Osteoblast (primary cell): ENCODE measurements at places on chromosomes 6 and 20. TPM values are rescaled to one million over a fixed set of nuclear protein-coding genes. Genes with fewer than 3 reads are reported as not detected.
A peak's percentile ranks its signal among the peaks of the same experiment; 100 is the strongest.

The ADGRF4 gene
- under 0.01 TPM in 2 replicates for total RNA-seq

The THBS2 gene
- total RNA-seq = 1,102 and 1,498 TPM in 2 replicates

The ZNF341 gene
- 1.1 and 1.2 TPM in 2 replicates for total RNA-seq

The NNAT gene
- total RNA-seq = not detected in 2 replicates

DNA sequence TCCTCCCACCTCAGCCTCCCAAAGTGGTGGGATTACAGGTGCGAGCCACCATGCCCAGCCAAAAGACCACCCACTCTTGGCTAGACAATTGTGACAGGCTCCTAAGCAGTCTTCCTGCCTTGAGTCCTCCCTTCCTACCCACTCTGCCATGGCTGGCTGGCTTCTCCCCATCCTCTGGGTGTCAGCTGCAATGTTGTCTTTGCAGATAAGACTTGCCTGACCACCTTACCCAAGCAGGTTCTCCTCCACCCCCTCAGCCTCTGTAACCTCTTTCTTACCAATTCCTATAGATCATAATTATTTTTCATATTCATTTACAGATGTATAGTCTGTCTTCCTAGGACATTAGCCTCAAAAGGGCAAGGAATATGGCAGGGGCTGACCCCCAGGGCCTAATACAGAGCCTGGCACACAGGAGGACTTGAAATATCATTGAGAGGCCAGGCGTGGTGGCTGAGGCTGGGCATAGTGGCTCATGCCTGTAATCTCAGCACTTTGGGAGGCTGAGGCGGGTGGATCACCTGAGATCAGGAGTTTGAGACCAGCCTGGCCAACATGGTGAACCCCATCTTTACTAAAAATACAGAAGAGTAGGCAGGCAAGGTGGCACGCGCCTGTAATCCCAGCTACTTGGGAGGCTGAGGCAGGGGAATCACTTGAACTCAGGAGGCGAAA is 28.7 kb upstream of the SPAG4 start:
- no peak for DNase-seq

DNA sequence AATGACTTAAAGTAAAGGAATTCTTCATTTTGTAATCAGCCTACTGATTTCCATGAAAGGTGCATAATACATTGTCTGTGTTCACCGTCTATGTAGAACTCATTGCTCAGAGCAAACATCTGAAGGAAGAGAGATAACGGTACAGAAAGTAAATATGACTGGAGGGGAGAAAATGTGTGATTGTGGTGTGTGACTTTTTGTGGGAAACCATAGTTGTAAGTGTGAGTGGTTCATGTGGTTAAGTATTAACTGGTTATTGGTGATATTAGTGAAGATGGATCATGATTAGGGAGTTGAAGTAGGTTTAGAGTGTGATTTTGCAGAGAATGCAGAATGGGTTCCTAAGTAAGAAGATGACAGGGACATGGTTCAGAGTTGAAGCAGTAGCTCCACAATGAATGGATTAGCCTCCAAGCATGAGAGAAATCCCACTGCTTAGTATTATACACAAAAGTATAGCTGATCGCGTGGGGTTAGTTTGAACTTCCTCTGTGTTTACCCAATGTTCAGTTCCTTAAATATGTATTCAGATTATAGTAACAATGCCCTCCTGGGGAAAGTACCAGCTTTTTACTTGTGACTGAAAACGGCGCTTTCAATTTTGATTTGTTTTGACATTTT is 368.9 kb downstream of the UTRN start:
- no peak for DNase-seq

GRCh38 chr6:145139895-145140294 is 595.4 kb downstream of the EPM2A start:
- no peak for DNase-seq

DNA sequence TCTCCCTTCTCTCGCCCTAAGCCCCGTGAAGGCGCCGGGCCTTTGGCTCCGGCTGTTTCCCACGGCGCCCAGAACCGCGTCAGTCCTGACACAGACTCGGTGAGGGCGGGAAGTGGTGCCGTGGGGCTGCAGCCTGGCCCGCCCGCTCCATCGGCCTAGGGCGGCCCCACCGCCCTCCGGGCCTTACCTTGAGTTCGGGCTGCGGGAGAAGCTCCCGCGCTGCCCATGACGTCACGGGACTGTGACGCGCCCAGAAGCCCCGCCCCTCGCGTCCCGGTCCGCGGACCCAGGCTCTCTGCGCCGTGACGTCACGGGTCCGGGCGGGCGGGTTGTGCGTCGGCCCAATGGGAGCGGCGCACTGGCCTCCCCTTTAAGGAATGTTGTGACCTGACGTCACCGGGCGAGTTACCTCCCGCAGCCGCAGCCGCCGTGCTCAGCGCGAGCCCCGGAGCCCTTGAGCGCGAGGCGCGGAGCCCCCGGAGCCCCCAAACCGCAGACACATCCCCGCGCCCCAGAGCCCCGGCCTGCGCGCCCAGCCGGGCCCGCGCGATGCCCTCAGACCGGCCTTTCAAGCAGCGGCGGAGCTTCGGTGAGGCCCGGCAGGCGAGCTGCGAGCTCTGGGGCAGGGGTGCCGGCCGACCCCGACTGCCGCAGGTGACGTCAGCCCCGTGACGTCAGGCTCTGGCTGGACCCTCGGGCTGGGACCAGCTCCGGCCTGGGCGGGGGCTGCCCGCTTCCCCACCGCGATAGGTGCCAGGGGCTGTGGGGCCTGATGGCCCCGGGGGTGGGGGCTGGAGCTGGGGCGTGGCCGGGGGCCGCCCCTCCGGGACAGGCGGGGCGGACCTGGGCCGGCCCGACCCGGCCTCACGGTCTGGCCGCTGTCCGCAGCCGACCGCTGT is at the start of gene MAP1LC3A:
Gene MAP1LC3A, plus strand, starts transcription at position 399 of the 899 bp plus-strand sequence. Its CDS starts 151 bp downstream, at position 550.
- peak; percentile 100 for DNase-seq

- no peak for DNase-seq
Observed at GRCh38 chr6:10460096-10460495, 45.2 kb upstream of the TFAP2A start.

GRCh38 chr6:75130784-75131183 is 75.1 kb downstream of the COL12A1 start:
- no peak for DNase-seq

- DNase-seq = no peak
Observed at GRCh38 chr20:48180024-48180423, 394.7 kb upstream of the SULF2 start.

DNA sequence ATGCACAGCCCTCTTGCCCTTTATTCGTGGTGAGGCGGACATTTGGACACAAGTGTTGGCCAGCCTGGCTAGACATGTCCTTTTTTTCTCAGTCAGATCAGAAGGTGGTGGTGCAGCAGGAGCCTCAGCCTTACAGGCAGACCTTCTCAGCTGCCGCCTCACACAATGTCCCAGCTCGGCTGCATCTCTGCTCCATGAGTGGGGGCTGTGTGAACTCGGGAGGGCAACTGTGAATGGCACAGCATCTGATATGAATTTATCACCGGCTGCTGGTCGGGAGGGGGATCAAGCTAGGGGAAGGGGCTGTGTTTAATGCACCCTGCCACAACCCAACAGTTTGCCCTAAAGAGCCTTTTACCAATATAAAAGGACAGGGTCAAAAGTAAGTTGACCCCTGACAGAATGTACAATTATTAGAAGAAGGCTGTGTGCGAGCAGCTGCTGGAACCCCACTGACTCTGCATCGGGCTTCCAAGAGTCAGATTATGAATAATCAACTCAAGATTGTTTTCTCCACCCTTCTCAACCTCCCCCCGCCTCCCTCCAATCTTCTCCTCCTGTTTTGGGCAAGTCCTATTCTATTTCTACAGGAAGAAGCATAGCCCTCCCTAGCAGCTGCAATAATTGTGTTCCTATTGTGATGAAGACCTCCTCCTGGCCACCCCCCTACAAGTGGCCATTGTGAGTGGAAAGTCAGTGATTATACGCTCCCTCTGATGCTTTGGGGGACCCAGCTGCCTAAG is 245.2 kb downstream of the PKHD1 start:
- DNase-seq = peak; percentile 6

- DNase-seq = no peak
Observed at GRCh38 chr6:903761-904160, 210.8 kb upstream of the EXOC2 start.

DNA sequence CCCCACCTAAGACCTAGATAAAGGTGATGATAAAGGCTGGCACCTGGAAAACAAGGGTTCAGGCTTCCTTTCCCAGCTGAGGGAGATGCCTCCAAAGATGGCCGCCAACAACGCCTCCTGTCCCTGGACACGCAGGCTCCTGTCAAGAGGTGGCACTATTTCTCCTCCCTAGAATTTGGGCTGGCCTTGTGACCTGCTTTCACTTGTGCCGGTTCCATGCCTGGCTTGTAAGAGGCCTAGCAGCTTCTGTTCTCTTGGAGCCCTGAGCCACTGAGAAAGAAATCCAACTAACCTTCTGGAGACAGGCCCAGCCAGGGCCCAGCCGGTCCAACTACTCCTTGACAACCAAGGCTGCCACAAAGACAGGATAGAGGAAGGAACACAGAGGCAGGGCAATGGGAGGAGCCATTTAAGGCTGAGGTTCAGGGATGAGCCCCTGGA is 60.2 kb upstream of the RALY start:
- peak; percentile 86 for DNase-seq

GRCh38 chr6:34150766-34151165 is 4.9 kb upstream of the GRM4 start:
- peak; percentile 71 for DNase-seq

- no peak for DNase-seq
Observed at GRCh38 chr6:136608991-136609390, 58.8 kb upstream of the MAP7 start.

DNA sequence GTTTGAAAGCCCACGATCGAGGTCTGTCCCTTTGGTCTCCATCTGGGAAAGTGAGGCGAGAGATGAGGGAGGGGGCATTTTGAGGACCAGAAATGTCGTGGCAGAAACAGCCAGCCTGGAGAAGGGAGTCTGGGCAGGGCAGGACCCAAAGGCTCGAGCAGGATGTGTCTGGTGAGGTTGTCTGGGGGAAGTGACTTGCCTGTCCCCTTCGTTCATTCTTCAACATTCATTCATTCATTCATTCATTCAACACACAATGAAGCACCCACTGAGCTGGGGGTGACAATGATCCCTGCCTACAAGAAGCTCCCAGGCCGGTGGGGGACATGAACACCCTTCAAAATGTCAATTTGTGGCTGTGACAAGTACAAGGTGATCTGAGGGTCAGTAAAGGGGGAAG is 80.5 kb downstream of the CEBPB start:
- peak; percentile 31 for DNase-seq

DNA sequence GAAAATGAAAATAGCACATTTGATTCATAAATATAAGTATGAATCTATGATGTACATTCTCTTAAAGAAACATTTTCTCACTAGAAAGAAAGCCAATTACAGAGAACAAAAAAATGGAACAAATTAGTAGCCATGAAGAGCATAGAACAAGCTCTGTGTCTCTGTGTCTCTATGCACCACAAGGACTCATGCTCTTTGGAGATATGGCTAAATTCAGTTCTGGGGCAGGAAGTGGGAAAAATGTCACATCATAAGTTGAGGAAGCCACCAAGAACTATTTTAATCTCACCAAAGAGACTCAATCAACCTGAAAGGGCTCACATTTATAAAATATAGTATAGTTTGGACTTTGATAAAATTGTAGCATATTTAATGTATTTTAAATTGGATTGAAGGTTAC is 1259.8 kb upstream of the GJE1 start:
- no peak for DNase-seq

- no peak for DNase-seq
Observed at GRCh38 chr6:162154001-162154400, 573.6 kb downstream of the PRKN start.
